CD8-positive, alpha-beta memory T cell (primary cell): ENCODE measurements at places on chromosomes 2 and 18.

DNA sequence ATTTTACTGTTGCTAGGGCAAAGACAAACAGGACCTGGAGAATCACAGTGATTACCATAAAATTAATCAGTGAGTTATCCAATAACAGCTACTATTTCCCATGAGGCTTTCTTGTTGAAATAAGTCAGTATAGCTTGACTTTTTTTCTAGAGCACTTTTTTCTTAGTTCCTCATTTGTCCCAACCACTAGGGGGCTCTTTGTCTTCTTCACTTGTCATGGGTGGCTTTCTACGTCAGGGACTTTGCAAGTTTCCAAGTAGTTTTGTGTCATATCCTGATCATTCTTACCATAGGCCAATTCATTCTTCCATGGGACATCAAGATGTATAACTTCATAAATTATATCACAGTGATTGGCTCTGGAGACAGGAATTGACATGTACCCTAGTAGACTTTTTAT, 1019.6 kb upstream of the PIK3C3 start:
- H3K4me1 ChIP-seq = no peaks in the 10 kb centered on the region
- DNase-seq = no peak
- no peak overlapping the region for H3K4me3 ChIP-seq
- no peaks in the 10 kb centered on the region for H3K27me3 ChIP-seq
- H3K27ac ChIP-seq = no peak overlapping the region

DNA sequence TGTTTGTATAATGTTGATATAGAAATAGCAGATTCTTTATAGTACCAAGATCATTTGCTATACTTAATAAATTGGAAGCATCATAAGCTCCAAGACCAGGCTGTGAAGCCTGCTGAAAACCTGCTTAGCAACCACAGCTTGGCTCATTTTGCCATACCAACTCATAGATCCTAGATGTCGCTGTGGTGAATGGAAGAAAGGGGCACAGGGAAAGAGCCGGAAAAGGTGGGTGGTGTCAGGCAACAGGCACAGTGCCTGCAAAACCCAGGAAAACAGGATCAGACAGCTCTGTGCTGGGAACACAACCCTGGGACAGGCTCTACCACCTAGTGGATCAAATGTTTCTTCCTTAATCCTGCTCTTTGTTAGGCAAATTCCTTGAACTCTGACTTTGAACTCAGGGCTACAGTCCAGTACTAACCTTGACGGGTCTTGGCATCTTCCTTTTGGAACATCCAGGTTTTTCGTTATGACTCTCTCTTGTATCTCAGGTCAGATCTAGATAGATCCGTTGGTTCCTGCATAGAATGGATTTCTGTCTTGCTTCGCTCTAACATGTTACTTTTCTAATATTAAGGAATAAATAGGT, 31.6 kb downstream of the TWSG1 start:
- H3K27ac ChIP-seq = no peak overlapping the region
- H3K36me3 ChIP-seq = no peaks in the 10 kb centered on the region
- no peaks in the 10 kb centered on the region for H3K4me1 ChIP-seq

- H3K27me3 ChIP-seq = no peaks in the 10 kb centered on the region
- no peaks in the 10 kb centered on the region for H3K36me3 ChIP-seq
- DNase-seq = no peak
- H3K4me3 ChIP-seq = no peak overlapping the region
- no peaks in the 10 kb centered on the region for H3K4me1 ChIP-seq
Observed at GRCh38 chr2:24659862-24660261, 133.3 kb downstream of the PTRHD1 start.

DNA sequence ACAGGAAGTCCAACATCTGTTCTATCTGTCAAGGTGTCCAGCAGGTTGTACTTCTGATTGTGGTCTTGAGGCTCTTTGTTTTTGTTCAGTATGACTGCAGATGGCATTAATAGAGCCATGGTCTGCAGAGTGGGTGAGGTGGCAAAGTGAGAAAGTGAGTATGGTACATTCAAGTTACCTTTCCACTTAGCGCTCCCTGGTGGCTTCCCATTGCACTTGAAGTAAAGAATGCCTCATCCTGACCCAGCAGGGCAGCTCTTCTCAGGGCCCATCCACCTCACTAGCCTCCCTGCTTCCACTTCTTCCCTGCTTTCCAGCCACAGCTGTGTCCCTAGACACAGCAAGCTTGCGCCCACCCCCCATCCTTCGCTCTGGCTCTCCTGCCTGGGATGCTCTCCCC, 148.0 kb upstream of the ALPP start:
- H3K4me1 ChIP-seq = no peaks in the 10 kb centered on the region
- no peaks in the 10 kb centered on the region for H3K36me3 ChIP-seq
- H3K27ac ChIP-seq = no peak overlapping the region
- no peak overlapping the region for H3K4me3 ChIP-seq
- DNase-seq = no peak

DNA sequence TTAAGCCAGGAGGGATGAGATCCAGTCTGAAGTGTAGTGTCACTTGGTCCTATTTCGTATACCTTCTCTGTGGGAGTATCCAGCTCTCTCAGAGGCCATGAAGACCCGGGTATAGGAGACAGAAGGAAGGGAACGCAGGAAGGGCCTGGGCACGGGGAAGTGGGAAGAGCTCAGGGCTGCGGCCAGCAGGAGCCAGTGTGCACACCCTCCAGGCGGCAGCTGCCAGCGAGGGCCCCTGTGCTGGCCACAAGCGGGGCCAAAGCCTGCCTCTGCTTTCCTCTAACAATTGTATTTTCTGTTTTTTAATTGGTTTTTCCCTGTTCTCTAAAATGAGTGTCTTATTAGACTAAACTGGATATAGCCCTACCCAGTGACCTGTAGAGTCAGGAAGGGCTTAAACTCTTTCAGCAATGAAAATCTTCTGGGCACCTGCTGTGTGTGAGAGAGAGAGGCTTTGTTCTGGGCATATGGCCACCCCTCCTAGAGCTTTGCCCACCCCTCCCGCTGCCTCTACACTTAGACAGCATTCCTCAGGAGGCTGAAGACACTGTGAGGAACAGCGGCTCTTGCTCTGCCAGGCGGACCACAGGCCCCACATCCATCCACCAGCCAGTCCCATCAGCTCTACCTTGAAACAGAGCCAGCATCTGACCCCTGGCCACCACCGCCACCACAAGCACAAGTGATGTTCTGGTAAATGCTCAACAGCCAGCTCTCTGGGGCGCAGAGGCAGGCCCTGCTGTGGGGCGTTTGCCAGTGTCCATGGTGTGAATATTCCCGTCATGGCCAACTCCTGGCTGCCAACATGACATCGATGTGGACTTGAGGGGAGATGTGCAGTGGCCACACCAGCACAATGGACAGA, 9.5 kb downstream of the GPR17 start:
- H3K4me3 ChIP-seq = no peak overlapping the region
- H3K4me1 ChIP-seq = no peaks in the 10 kb centered on the region
- no peaks in the 10 kb centered on the region for H3K27me3 ChIP-seq
- DNase-seq = no peak
- no peak overlapping the region for H3K27ac ChIP-seq

- no peak overlapping the region for H3K4me3 ChIP-seq
- H3K36me3 ChIP-seq = no peaks in the 10 kb centered on the region
- no peak for DNase-seq
- no peak overlapping the region for H3K27ac ChIP-seq
- H3K4me1 ChIP-seq = no peaks in the 10 kb centered on the region
Observed at GRCh38 chr2:124959581-124959980, 934.5 kb downstream of the CNTNAP5 start.

GRCh38 chr2:27024812-27025211, 8.0 kb upstream of the TMEM214 start:
- no peak for DNase-seq
- no peak overlapping the region for H3K27ac ChIP-seq
- no peaks in the 10 kb centered on the region for H3K27me3 ChIP-seq
- H3K4me1 ChIP-seq = no peaks in the 10 kb centered on the region
- no peaks in the 10 kb centered on the region for H3K36me3 ChIP-seq

- H3K27me3 ChIP-seq = no peaks in the 10 kb centered on the region
- H3K36me3 ChIP-seq = no peaks in the 10 kb centered on the region
- H3K4me3 ChIP-seq = no peak overlapping the region
- no peak for DNase-seq
- no peak overlapping the region for H3K27ac ChIP-seq
Observed at GRCh38 chr18:79902640-79903039, 48.8 kb downstream of the SLC66A2 start.

DNA sequence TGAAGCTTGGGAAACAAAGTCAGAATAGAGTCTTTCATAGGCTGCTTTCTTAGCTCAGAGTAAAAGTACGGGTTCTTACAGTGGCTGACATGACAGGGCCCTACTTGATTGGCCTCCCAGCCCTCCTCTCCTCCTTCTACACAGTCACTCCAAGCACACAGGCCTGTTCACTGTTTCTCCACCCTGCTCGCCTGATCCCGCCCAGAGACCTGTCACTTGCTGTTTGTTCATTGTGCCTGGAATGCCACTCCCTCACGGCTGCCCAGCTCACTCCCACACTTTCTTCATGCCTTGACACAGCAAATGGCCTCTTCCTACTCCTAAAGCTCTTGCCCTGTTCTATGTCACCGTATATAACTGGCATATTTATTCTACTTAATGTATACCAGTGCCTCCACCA, 104.8 kb downstream of the MAP4K4 start:
- H3K4me3 ChIP-seq = no peak overlapping the region
- no peaks in the 10 kb centered on the region for H3K27me3 ChIP-seq
- H3K36me3 ChIP-seq = peaks cover 5% of the 10 kb centered on the region
- peaks cover 39% of the 10 kb centered on the region for H3K4me1 ChIP-seq
